ENCODE measurements at places on chromosomes 5 and 9. TPM values are rescaled to one million over a fixed set of nuclear protein-coding genes. Genes with fewer than 3 reads are reported as not detected.

DNA sequence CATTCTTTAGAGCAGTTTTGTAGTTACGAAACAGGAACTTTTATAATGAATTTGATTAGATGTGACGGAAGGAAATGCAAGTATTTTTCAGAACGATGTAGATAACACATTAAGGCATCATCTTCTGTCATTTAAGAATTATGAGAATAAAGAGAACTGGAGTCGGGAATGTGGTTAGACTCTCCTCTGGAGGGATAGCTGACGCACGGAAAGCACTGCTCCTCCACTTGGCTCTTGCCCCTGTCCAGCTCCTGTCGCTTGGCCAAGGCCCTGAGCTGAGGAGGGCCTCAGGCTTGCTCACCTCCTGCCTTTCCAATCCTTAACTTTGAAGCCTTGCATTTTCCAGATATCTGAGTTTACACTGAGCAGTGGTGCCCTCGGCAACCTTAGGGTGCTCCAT lies 60.5 kb downstream of the MAP1B start:
- no peak for DNase-seq

- DNase-seq, result no peak
Measured at GRCh38 chr9:98039607-98040017, 16.9 kb upstream of the NANS start.

DNA sequence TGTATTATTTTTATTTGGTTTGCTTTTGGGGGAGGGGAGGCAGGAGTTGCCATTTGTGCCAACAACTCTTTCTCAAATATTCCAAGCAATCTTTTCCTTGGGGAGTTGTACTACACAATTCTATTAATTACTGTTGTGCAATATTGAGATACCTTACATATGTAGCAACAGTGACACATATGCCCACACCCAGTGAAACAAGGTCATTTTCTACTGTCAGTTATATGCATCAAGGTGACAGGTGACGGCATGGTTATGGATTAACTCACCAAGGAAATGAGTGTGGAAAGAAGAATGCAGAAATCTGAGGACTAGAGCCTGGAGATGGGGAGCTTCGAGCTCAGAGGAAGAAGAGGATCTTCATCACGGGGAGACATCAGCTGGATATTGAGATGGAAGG lies 17.9 kb upstream of the MSMP start:
- DNase-seq, result no peak

- no peak for DNase-seq
Measured at GRCh38 chr5:23089286-23089685, 236.1 kb upstream of the CDH12 start.

DNA sequence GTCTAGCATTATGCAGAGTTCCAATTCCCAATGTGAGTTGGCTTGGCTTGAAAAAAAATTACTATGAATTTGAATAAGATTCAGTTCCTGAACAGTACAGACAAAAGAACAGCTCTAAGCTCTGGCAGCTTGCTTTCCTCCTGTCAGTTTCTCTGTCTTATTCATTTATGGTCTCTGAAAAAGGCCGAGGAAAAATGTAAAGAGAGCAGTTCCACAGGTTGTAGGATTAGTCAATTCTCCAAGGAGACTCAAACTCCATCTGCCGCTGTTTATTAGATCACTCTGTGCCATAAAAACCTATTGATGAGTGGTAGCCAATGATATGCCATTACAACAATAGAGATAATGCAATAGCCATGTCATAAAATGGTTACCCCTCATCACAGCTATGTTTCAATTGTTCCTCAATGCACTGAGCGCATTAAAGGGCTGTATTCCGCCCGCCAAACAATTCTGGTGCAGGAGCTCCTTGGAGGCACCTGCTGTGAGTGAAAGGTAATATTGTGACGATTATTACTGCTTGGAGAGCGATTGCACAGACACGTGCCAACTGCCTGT lies 188.2 kb downstream of the ARRDC3 start:
- DNase-seq, result no peak

The PCDHGA4 gene
- 0.19 TPM for total RNA-seq

DNA sequence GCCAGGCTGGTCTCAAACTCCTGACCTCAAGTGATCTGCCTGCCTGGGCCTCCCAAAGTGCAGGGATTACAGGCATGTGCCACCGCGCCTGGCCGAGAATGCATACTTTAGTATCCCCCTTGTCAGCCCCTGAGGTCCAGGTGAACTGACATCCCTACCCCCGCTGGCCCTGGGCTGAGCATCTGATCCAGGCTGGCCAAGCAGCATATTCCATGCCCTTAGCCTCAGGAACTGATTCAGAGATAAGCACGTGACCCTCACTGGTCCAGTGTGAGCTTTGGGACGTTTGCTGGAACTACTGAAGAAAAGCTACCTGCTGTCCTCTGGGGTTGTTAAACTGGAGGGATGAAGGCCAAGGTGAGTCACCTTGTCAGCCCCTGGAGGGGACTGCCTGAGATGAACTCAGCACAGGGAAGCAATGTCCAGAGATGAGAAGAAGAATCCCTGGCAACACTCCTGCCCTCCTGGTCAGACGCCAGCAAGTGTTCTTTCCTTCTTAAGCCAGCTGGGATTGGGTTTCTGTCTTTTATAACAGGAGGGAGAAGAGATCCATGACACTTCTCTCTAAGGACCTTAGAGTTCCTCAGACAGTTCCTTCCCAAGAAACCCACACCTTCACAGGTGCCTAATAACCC lies 59.1 kb upstream of the FBXW11 start:
- DNase-seq, result no peak

The FGF1 gene
- total RNA-seq, result not detected

DNA sequence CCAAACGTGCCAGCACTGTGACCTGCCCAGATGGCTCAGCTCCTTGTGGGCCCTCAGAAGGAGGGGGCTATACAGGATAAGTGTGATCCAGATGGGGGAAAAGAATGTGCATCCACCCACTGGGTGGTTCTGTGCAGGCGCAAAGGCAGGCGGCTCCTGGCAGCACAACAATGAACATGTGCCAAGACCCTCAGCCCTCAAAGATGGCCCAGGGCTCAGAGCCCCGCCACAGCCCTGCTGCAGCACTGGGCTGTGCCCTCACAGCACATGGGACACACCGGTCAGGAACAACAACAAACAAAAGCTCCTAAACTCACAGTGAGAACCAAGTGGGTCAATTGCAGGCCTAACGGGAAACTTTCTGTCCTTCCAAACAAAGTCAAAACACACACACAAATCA lies 4.7 kb downstream of the SEMA4D start:
- DNase-seq, result no peak
